ENCODE measurements at places on chromosomes 6 and 20.

GRCh38 chr6:16222826-16223225, 15.6 kb upstream of the GMPR start:
- DNase-seq: no peak

DNA sequence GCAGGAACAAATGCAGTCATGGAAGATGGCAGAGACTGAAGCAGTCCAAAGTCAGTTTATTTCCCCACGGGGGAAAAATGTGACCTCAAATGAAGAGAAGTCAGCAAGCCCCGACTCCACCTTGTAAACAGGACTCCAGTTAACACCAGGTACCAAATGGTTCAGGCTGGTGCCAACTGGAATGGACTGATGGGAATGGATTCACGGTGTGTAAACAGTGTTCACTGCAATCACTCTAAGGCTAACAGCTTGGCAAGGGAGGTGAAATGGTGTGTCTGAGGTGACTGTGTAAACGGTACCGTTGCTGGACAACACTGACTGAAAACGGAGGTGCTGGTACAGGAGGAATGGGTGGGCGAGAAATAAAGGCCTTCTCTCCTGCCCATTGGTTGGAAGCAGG, 12.0 kb downstream of the PLAGL2 start:
- no peak for DNase-seq

DNA sequence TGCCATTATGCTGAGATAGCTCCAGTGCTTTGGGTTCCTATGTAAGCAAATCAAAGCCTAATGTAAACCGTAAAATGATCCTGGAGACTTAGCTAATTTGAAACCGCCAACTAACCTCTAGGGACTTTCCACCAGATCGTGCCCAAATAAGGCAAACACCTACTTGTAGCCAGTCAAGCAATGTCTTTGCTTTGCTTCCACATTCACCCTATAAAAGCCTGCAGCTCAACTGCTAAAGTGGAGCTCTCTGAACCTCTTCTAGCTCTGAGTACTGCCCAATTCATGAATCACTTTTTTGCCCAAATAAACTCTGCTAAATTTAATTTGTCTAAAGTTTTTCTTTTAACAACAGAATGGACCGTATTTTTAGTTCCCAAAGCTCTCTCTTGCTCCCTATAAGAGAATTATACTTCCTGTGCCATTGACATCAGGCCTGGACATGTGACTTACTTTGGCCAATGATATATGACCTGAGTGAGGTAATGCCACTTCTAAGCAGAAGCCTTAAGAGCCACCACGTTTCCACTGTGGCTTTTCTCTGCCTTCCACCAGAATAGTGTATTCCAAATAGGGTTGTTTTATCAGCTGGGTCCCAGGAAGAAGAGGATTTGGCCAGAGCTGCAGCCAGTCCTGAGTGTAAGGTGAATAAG, 34.8 kb upstream of the PSMF1 start:
- no peak for DNase-seq

DNA sequence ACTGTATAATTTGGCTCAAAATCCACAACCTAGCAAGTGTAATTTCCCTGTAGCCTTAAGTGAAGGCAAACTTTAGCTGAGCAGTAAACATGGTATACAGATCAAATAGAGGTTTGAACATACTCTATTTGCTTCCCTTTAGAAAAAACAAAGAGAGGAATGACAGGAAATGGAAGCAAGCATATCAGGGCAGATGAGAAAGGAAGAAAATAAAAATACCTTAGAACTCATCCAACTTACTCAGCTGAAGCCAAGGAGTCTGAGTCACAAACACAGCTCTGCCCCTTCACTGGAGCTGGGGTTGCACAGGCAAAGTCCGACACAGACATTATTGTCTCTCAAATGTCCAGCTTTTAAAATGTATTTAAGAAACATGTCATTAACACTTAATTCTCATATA, 379.9 kb upstream of the IRAK1BP1 start:
- no peak for DNase-seq

DNA sequence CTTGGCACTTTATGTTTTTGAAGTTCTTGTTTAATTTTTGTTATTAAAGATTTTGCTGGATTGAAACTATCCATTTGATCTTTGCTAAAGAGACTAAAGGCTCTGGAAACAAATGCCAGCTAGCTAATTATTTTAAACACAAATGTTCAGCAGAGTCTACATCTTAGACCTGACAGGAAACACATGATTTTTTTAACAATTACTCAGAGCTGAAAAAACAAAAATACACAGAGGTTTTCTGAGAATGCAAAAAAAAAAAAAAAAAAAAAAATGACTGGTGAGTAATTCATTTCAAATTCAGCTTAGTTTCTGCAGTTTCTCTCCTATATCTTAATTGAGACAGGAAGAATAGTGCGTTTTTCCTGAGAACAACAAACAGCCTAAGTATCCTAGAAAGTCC, 448.0 kb downstream of the TENT5A start:
- no peak for DNase-seq

GRCh38 chr6:123632641-123633040, 4.1 kb downstream of the TRDN start:
- DNase-seq: no peak

- no peak for DNase-seq
Observed at GRCh38 chr6:141562186-141562811, 570.4 kb upstream of the GJE1 start.

- no peak for DNase-seq
Observed at GRCh38 chr20:61719691-61720347, 345.9 kb downstream of the TAF4 start.

GRCh38 chr6:153583685-153584084, 452.6 kb upstream of the RGS17 start:
- DNase-seq: no peak

- no peak for DNase-seq
Observed at GRCh38 chr6:48086187-48086586, 24.8 kb downstream of the PTCHD4 start.

DNA sequence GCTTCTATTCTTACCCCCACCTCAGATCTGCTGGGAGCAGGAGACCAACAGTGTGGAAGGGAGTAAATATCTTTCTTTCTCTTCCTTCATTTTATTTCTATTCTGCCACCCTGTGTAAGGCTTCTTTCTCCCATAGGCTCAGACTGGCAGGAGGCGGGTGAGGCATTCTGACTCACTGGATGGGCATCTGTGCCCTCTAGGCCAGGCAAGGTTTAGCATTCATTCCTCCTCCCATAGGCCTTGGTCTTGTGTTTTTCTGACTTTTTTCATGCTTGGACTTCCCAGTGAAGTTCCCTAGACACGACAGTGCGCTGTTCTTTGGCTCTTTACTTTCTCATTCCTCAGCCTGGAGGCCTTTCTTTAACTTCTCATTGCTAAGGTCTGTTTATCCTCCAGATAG, 235.2 kb downstream of the SYNE1 start:
- no peak for DNase-seq

- DNase-seq: no peak
Observed at GRCh38 chr6:161407581-161407980, 133.7 kb upstream of the AGPAT4 start.

DNA sequence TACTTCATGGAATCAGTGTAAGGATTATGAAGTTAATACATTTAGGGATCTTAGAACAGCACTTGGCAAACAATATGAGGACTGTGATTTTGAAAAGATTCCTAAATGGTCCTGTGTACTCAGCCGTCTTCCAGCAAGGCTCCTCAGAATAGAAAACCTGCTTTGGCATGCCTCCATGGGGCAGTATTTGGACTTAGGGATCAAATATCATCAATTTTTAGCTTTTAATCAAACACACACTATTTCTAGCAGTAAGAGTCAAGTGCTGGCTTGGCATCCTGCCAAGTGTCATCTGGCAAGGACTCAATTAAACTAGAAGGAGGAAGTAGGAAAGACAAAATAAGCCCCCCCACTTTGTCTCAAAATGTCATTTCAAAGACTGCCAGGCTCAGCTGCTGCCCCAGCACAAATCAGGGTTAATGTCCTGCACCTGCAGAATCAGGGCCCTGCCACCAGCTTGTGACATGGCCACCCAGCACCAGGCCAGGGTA, 40.8 kb downstream of the IYD start:
- no peak for DNase-seq
